Stimulated activated CD4-positive, alpha-beta T cell treated with anti-CD3 and anti-CD28 coated beads, TNF-alpha, amount 100 ng/mL, for 1 hour (primary cell): ENCODE measurements at places on chromosomes 1 and 21.

DNA sequence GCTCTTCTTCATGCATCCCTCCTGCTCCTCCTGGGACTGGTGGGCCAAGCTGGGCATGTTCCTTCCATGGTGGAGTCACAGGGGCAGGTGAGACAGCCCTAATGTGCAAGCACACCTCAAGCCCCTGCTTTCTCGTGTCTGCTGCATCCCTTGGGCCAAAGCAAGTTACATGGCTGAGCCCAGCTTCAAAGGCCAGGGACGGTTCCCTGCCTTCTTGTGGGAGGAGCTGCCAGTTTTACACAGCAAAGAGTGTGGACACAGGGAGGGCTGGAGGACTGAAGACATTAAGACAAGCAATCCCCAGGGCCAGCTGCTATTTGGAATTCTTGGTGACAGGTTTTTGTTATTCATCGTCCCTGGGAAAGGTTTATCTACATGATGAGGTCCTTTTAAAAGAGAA is 175.2 kb upstream of the CACNA1E start:
- no peak for DNase-seq

DNA sequence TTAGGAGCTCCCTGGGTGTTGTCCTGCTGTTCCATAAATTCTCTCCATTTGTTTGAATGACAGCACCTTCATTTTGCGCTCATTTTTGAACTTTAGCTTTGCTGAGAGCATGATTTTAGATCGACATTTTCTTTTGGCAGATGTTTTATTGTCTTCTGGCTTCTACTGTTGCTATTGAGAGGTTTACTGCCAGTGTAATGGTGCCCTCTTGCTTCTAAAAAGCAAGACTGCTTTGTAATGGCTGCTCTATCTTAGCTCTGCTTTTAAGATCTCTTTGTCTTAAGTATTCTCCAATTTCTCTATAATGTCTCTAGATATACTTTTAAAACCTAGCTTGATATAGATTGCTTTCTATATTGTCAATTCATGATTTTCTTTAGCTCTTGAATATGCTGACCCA is 27.8 kb downstream of the THEM4 start:
- no peak for DNase-seq

DNA sequence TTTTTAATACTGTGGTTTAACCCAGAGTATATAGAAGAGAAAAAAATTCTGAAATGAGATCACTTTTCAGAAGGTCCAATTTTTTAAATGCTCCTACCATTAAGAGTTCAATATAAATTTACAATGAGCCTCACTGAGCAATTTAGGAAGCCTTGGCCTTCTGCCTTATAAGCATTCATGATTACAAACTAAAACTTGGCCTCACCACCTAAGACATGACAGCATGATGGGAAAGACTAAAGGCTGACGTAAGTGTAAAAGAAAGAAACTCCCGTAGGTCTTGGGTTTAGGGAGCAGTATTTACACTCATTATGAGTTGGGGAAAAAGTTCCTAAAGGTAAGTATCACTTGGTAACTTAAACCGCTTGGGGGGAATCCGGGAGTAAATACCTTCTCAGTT is 70.7 kb upstream of the ESRRG start:
- DNase-seq = no peak

DNA sequence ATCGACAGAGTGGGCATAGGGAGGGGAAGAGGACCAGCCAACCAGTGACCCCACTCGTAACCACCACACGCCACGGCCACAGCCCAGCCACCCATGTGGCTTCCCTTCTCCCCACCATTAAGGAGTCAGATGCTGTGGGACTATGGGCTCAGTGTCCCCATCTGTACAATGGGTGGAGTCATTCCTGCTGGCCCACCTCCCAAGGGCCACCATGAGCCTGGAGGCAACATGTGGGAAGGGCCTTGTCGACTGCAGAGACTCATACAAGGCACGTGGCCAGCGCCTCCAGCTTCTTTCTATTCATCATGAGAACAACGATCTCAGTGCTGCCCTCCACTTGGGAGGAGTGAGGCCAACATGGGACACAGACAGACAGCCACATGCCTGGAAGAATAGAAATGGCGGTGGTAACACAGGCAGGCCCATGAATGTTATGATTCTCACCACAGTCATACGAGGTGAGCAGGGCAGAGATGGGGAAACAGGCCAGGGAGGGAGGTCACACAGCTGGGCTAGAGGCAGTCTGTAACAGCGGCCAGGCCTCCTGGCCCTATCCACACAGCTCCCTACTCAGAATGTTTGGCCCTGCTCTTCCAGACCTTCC is 16.1 kb downstream of the LRP8 start:
- no peak for DNase-seq

DNA sequence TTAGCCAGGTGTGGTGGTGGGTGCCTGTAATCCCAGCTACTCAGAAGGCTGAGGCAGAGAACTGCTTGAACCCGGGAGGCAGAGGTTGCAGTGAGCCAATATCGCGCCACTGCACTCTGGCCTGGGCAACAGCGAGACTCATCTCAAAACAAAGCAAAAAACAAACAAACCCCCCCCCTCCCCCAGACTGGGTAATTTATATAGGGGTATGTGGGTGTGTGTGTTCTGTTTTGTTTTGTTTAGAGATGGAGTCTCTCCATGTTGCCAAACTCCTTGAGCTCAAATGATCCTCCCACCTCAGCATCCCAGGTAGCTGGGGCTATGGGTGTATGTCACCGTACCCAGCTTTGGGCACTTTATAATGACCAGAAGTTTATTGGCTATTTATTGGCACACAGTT is 73.6 kb downstream of the SLC27A3 start:
- DNase-seq = no peak

- DNase-seq = no peak
Measured at GRCh38 chr1:175089136-175089718, 21.6 kb downstream of the TNN start.

DNA sequence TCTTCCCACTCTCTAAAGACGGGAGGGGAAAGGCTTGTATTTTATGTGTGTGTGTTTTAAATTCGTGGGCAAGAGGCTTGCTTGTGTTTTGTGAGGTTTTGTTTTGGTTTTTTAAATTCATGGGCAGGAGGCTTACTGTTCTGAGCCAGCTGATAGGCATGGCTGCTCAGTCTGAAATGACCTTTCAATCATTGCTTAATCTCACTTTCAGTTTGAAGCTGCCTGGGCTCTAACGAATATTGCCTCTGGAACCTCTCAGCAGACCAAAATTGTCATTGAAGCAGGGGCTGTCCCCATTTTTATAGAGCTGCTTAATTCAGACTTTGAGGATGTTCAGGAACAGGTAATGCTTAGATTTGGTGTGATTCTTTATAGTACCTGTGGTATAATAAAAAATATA is 20.3 kb upstream of the TXLNA start:
- DNase-seq = no peak

- DNase-seq = no peak
Measured at GRCh38 chr21:38039841-38040240, 123.6 kb upstream of the KCNJ6 start.

- no peak for DNase-seq
Measured at GRCh38 chr1:65371544-65371943, 48.9 kb upstream of the LEPR start.

- no peak for DNase-seq
Measured at GRCh38 chr1:37948166-37948565, 1.3 kb upstream of the INPP5B start.

DNA sequence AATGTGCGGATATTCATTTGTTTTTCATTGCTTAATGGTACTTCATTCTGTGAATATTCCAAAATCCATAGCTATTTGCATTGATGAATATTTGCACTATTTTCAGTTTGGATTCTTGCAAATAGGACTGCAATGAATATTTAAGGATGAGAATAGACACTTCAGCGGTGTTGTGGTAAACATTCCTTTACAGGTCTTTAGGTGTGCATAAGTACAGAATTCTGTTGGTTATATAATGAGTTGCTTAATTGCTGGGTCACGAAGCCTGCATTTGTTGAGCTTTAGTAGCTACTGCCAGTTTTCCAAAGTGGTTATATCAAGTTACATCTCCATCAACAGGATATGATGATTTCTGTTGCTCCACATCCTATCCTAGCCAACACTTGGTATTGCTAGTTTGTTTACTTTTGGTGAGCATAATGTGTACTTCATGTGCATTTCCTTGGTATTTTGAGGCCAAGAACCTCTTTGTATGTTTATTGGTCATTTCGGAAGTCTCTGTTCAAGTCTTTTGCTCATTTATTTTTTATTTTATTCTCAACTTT is 64.2 kb upstream of the CYYR1 start:
- DNase-seq = no peak

DNA sequence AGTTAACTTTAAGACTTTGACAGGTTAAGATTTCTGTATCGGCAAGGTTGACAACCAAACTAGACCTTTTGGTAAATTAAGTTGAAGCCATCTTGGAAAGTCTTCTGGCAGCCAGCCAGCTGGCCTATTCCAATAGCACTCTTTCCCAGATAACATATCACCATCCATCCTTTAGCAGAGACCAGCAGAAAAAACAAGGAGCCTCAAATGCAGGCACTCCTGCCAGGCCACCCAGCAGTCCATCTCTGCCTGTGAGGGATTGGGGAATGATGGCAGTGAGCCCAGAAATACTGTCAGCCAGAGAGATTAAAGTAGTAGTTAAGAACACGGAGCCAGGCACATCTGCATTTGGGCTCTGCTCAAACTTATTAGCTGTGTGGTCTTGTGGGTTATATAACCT is 19.4 kb downstream of the ZBTB40 start:
- no peak for DNase-seq

DNA sequence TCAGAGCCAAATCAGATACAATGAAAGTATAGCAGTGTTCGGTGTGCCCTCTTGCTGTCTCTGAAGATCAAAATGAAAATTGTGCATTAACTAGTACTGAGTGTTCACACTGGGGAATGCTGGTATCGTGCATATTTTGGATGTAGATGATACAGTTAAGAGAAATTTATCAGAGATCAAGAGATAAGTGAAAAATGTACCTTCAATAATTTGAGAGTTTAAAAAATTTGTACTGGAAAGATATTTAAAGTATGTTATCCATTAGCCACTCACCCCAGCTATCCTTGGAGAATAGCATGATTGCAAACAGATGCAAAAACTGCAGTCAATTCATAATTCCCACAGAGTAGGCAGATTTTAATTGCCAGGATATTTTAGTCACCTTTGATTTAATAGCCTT is 56.4 kb downstream of the GREM2 start:
- no peak for DNase-seq

- DNase-seq = no peak
Measured at GRCh38 chr1:96579636-96580035, 141.9 kb upstream of the PTBP2 start.

- no peak for DNase-seq
Measured at GRCh38 chr1:208093754-208094719, 150.1 kb downstream of the PLXNA2 start.

GRCh38 chr1:111559736-111560279 is 56.4 kb upstream of the ADORA3 start:
- DNase-seq = no peak

- DNase-seq = no peak
Measured at GRCh38 chr1:5891137-5891536, 101.1 kb downstream of the NPHP4 start.

DNA sequence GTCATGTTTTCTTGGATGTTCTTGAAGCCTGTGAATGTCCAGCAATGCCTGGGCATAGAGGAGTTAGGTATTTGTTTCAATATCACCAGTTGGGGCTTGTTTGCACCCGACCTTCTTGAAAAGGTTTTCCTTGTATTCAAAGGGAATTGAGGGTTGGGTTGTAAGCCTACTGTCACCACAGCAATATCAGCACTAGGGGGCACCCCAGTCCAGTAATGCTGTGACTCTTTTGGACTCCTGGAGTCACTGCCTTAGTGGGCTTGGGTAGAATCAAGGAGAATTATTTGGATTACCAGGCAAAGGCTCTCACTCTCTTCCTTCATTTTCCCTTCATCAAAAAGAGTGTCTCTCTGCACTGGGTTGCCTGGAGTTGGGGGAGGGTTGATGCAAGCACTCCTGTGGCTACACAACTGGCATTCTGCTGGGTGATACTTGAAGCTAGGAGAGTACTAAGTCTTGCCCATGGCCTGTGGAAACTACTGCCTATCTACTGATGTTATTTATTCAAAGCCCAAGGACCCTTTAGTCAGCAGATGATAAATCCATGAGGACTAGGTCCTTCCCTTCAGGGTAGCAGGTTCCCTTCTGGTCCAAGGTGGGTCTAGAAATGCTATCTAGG is 34.5 kb downstream of the OR10R2 start:
- DNase-seq = no peak

GRCh38 chr1:76463278-76463677 is 388.7 kb downstream of the ST6GALNAC3 start:
- DNase-seq = no peak

DNA sequence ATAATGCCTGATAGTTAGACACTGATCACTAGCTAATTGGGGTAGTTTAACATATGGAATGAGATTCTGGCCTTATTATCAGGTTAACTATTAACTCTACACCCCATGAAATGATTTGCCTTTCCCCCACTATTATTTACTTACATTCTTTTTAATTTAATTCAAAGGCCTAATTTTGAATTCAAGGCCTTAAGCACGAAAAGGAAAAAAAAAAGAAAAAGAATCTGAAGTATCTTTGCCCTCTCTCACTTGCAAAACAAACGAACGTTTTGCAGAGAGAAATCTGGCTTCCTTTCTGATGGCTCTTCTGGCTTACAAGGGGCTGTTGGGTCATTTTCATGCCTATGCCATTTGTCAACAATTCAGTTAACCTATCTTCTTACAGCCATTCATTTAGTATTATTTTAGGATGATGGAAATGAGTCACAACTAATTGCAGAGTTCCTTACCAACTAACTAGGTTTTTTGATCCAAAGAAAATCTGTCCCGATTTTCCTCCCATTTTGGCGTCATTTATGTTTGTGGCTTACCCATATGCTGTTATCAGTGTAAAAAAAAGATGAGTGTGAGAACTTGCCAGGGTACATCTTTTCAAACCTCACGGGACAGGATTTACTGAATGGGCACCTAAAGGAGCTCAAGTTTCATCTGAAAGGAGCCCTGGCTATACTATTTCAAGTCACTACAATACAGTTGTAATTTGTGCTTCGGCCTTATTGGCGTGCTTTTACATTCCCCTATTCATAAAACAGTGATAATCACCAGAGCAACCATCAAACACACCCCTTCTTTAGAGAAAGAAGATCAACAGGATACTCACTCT is 1.9 kb upstream of the ERRFI1 start:
- DNase-seq = no peak

DNA sequence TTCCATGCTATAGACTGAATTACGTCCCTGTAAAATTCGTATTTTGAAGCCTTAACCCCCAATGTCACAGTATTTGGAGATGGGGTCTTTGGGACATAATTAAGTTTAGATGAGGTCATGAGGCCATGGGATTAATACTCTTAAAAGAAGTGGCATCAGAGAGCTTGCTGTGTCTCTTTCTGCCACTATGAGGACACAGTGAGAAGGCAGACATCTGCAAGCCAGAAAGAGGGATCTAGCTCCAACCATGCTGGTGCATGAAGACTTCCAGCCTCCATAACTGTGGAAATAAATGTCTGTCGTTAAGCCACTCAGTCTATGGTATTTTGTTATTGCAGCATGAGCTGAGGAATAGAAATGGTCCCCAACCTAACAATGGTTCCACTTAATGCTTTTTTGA is 99.0 kb downstream of the LTN1 start:
- no peak for DNase-seq

GRCh38 chr1:163874070-163874469 is 552.3 kb downstream of the NUF2 start:
- no peak for DNase-seq
